Stimulated activated CD4-positive, alpha-beta T cell treated with anti-CD3 and anti-CD28 coated beads, TNF-alpha, amount 100 ng/mL, for 1 hour (primary cell): ENCODE measurements at places on chromosomes 1 and 21.

GRCh38 chr1:62436039-62436465 is 797 bp upstream of the USP1 start:
- DNase-seq = no peak

DNA sequence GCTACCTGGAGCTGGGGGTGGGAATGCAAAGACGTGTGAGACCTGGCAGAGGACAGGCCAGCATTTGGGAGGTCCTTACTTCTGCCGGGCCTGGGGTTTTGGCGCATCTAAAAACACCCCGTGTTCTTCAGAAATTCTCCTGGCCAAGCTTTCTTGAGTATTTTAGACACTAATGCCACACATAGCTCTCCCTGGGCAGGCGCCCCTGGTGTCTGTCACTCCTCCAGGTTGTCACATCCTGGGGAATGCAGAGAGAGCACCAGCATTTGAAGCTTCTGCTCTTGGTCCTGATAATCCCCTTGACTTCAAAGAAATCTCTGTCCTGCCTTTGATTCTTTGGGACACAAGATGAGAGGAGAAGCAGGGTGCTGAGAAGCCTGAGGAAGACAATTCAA is 6.0 kb downstream of the CAPN9 start:
- no peak for DNase-seq

DNA sequence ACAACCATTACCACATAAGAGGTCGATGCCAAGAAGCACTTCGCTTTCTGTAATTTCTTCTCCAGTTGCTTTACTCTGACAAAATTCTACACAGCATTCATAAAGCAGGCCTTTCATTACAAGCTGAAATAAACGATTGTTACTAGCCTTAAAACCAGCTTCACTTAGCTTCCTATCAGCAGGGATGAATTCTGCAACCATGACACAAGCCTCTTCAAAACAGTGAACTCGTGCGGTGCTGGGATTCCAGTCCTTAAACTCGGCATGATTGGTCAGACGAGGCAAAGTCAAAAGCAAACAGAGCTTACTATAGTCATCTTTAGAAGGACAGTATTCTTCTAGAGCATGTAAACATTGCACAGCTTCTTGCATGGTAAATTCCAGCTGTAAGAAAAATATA is 30.6 kb downstream of the WDR47 start:
- DNase-seq = no peak

DNA sequence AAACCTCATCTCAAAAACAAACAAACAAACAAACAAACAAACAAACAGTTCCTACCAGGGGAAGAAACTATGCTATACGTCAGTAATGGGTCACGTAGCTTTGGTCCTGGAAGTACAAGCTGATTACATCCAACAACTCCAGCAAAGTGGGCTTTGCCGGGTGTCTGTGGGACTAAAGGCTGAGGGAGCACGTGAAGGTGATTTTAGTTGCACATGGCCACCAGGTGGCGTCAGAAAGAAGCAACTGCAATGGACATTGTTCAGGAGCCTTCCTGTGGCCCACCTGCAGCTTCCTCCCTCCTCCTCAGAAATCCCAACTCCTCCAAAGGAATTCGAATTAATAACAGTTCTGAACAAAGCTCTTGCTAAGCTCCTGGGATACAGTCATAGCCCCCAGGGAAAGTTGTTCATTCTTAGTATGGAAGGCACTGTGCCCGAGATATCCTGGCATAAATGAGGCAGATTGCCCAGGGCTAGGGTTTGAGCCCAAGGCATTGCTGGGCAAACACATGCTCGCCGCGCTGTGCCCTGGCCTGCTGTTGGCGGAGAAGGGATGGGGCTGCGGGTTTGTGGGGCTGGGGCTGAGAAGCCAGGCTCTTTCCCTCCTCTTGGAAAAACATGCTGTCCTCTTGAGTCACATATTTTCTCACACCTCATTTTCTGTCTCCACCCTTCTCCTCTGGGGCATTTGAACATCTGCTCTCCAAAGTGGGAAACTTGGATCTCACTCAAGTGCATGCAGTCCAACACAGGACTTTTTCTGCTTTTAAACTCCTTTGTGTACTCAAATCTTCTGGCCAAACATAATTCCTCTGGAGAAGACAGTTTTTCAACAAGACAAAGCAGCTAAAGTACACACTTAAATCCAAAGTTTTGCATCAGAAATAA is 28.6 kb downstream of the AKNAD1 start:
- peak; percentile 37 for DNase-seq

DNA sequence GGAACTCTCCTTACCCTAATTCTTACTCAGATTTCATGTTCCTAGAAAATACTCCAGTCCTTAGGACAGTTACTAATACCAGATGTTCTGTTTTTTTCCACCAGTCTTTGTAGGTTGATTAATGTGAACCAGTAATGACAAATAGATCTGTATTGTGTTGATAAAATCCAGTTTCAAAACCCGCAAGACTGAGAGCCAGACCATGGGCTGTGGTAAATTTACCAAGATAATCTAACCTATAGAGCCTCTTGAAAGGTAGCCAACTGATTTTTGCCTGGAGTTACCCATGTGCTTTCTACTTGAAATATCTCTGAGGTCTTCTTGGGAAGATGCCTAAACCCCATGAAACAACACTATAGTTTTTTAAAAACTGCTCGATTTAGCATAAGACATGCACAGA is 46.5 kb upstream of the CDC7 start:
- DNase-seq = no peak

- no peak for DNase-seq
These were observed 6.3 kb downstream of the PTGFRN start for GRCh38 chr1:116916002-116916401.

- DNase-seq = no peak
These were observed 62.9 kb upstream of the SELENON start for GRCh38 chr1:25737130-25737529.

- no peak for DNase-seq
These were observed 87.2 kb downstream of the HLX start for GRCh38 chr1:220966473-220966872.

- DNase-seq = no peak
These were observed 54.6 kb downstream of the LDLRAD2 start for GRCh38 chr1:21866707-21867043.

DNA sequence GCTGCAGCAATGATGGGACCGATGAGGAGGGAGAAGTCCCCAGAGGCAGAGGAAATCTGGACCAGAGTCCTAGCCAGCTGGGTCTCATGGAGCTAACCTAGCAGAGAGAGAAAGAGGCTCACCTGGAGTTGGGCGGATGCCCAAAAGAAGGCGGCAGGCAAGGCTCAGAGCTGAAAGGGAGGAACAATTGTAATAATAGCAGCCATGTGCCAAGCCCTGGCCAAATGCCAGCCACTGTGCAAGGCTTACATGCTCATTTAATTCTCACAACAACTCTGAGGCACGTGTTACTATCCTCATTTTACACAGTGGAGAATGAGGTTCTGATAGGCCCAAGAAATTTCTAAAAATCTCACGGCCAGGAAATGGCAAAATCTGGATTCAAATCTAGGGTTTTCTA is 50.0 kb upstream of the ZNF648 start:
- no peak for DNase-seq

GRCh38 chr1:91527781-91528180 is 27.1 kb downstream of the CDC7 start:
- DNase-seq = no peak

DNA sequence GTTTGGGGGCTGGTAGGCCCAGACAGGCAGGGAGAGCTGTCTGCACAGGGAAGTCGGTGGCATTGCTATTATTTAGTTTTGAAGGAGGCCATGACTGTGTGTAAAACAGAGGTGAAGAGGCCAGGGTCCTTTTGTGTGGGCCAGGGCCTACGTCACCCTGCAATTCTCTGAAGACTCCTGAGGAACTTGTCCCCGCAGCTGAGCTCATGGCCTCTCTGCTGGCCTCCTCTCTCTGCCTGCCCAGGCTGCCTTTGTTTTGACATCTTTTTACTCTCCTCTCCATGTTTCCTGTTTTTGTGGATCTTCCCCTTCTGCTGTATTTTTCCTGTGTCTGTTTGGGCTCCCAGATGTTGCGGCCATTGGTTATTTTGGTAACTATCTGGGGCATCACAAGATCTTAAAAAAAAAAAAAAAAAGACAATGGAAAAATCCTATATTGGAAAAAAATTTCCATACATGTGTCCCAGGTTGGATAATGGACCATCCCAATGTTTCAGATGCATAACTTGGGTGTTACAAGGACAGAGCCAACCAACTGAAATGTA is 280.7 kb downstream of the RPS6KC1 start:
- DNase-seq = no peak

DNA sequence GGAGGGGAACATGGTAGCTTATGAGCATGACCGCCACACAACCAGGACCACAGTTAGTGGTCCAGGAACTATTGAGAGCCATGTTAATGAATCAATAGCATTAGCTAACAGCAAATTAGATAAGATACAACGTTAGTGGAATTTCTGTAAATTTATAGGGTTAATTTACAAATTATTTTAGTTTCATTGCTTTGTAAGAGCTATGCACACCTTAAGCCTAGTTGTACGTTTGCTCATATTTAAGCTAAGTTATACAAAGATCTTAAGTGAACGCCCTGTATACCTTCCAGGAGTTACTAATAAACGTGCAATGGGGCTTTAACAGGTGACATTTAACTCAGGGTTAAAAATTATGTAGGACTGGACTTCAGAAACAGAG is 749 bp downstream of the EXOSC10 start:
- DNase-seq = no peak

DNA sequence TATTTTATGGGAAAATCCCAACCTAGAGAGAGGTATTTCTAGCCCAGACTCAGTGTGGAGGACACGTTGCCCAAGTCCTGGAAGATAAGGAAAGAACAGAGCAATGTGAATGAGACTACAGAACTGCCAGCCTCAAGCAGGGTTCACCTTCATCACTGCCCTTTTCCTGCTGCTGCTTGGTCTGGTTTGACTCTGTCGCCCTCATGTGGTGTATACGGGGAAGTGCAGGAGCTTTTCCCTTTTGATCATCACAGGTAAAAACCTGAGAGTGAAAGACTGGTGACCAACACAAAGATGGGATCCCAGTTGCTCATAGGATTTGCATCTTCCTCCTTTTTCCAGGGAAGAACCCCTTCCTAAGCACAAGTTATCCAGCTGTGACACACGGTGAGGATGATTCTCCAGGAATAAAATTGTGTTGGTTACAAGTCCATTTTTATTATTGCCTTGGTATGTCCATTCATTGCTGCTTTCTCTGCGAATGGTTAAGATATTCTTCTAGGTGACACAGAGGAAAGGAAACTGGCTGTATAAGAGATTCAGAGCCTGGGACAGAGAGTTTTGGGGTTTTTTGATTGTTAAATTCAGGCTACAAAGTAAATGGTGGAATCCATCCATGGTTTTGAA is 89.5 kb upstream of the CD53 start:
- DNase-seq = peak; percentile 12

GRCh38 chr1:201718346-201719202 is 110.4 kb upstream of the IPO9 start:
- DNase-seq = no peak

DNA sequence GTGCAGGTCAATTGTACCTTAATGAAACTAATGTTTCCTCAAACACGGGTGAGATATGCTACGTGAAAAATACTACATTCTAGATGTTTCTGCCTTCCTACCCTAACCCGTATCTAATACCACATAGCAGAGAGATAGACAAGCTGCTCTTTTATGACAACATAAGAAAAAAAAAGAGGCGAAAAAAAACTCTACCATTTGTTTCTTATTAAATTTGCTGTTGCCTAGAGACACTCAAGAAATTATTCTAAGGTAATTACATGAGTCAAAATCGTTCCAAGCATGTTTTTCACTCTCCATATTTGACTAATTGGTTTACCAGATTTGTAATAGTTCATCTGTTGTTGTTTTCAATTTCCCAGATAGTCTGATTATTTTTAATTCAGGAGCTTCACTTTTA is 27.4 kb downstream of the PALMD start:
- no peak for DNase-seq

DNA sequence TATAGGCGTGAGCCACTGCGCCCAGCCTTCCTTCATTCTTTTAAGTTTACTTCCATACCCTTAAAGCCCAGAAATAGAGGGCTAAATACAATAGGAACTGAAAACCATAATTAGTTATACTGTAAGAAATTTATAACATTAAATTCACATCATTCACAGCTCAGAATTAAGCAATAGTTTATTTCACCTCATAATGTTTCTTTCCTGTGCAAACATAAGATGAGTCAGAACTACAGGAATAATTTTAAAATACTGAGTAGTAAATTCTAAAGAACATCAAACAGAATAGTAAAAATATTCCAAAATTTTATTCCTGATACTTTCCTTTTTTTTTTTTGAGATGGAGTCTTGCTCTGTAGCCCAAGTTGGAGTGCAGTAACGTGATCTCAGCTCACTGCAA is 24.1 kb downstream of the POGZ start:
- no peak for DNase-seq

DNA sequence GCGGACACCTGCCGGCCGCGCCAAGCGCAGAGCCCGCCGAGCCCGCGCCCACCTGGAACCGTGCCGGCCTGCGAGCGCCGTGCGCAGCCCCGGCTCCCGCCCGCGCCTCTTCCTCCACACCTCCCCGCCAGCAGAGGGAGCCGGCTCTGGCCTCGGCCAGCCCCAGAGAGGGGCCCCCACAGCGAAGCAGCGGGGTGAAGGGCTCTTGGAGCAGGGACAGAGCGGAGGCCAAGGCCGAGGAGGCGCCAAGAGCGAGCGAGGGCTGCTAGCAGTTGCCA is 50.1 kb upstream of the KRTAP19-8 start:
- DNase-seq = no peak

DNA sequence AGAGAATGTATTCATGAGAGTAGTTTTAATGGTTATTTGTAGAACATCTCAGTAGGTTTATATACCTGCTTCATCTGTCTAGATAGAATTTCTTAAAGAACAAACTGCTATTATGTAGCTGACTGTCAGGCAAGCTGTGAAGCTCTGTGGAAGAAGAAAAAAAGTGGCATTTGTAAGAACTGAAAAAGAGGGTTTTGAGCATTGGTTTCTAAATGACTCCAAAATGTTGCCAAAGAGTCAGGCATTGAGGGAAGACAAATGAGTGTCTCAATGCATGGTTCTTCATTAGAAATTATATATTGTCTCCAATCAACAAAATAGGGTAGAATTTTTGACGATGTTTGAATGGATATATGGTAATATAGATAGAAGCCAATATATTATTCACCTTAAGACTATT is 1276.1 kb downstream of the KCNT2 start:
- no peak for DNase-seq

DNA sequence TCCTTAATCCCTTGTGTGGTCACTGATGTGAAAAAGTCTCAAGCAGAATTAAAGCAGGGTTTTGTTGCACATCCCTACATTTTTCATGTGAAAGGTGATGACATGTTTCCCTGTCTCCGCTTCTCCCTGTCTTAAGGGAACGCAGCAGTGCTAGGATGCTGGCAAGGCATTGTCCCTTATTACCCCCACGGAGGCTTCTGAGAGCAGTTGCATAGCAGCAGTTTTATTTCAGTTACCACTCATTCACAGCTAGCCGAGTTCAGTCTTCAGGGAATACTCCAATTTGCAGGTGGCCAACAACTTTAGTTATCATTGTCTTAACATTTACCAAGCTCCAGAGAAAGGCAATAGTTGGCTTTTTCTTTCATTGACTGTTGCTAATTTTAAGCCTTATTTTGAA is 89.1 kb downstream of the CLEC20A start:
- DNase-seq = no peak

GRCh38 chr1:183283286-183283685 is 97.2 kb downstream of the LAMC2 start:
- no peak for DNase-seq

- DNase-seq = no peak
These were observed 36.7 kb downstream of the AGL start for GRCh38 chr1:99886841-99887240.
